ENCODE measurements at places on chromosomes 1 and 21.

- DNase-seq = no peak
Observed at GRCh38 chr21:46422636-46423241, 36.0 kb upstream of the DIP2A start.

- no peak for DNase-seq
Observed at GRCh38 chr1:22951796-22952195, 20.9 kb downstream of the LACTBL1 start.

- no peak for DNase-seq
Observed at GRCh38 chr1:64042331-64043100, 160.9 kb upstream of the UBE2U start.

GRCh38 chr1:116243333-116244054, 129.6 kb upstream of the ATP1A1 start:
- no peak for DNase-seq

DNA sequence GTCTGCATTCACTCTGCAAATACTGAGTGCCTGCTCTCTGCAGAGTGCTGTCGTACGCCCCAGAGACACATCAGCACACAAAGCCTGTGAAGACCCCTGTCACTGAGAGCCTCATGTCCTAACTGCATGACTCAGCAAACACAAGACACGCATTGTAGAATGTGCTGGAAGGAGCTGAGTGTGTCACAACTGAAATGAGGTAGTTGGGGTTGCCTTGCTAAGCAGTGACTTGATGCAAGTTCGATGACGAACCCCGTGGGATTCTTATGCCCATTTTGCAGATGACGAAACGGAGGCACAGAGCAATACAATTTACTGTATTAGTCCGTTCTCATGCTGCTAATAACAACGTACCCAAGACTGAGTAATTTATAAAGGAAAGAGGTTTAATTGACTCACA, 65.1 kb downstream of the RIPK4 start:
- DNase-seq = no peak

DNA sequence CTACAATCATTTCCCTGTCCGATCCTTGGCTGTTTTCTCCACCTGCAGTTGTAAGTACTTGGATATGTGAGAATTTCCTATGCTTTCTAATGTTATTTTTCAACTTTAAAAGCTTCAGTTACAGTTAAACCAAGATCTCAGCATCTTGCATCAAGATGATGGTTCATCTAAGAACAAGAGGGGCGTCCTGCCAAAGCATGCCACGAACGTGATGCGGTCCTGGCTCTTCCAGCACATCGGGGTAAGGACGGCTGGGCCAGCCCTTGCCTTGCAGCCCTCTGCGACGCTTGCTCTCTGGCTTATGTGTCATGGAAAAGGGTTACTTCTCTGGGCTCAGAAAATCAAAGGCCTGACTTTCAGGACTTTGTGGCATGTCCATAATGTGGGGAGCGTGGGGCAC, 46.8 kb downstream of the PKNOX1 start:
- DNase-seq = no peak

GRCh38 chr21:45943630-45944540, 37.7 kb upstream of the COL6A1 start:
- DNase-seq = no peak

GRCh38 chr1:70043804-70044203, 161.6 kb downstream of the LRRC40 start:
- no peak for DNase-seq

GRCh38 chr1:92184632-92185031, 33.1 kb upstream of the C1orf146 start:
- no peak for DNase-seq

DNA sequence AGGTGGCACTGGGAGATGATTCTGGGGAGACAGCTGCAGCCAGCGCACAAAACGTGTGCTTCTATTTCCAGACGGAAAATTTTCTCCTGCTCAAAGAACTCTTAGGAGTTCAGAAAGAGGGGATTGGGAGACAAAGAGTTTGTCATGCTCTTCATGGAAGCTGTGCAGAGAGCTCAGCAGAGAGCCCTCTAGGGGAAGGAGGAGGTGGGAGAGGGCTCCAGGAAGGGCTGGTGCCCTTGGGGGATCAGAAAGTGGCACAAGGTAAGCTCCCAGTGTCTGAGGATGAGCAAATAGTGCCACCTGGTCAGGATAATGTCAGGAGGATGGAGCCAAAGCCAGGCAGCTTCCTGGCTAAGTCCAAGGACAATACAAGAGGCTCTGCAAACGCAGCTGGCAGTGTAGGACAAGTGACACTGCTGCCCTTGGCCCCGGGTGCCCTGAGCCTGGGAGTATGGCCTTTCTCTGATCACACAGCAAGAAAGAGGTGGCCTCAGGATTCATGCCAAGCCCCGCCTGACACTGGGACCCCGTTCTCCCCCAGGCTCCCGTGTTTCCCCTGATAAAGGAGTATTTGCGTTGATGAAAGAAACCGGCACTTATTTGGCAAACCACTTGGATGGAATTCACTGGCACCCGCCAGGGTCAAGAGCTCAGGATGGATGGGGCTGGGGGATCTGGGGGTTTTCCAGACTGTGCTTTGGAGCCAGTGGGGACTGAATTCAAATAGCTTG, 254.0 kb downstream of the PTPRU start:
- no peak for DNase-seq

DNA sequence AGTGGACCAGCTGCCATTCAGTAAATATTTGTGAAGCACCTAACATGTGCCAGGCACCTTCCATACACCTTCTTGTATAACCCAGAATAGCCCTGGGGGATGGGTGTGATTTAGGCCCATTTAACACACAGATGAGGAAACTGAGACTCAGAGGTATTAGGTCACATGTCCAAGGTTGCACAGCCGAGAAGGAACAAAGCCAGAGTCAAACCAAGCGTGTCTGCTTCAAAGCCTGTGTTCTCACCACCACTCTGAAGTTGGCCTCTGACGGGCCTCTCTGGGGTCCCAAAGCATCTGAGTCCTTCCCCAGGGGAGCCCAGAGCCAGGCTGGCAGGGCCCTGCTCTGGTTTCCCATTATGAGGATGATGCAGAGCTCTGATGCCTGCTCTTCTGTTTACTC, 65.1 kb downstream of the LACTBL1 start:
- DNase-seq = no peak

DNA sequence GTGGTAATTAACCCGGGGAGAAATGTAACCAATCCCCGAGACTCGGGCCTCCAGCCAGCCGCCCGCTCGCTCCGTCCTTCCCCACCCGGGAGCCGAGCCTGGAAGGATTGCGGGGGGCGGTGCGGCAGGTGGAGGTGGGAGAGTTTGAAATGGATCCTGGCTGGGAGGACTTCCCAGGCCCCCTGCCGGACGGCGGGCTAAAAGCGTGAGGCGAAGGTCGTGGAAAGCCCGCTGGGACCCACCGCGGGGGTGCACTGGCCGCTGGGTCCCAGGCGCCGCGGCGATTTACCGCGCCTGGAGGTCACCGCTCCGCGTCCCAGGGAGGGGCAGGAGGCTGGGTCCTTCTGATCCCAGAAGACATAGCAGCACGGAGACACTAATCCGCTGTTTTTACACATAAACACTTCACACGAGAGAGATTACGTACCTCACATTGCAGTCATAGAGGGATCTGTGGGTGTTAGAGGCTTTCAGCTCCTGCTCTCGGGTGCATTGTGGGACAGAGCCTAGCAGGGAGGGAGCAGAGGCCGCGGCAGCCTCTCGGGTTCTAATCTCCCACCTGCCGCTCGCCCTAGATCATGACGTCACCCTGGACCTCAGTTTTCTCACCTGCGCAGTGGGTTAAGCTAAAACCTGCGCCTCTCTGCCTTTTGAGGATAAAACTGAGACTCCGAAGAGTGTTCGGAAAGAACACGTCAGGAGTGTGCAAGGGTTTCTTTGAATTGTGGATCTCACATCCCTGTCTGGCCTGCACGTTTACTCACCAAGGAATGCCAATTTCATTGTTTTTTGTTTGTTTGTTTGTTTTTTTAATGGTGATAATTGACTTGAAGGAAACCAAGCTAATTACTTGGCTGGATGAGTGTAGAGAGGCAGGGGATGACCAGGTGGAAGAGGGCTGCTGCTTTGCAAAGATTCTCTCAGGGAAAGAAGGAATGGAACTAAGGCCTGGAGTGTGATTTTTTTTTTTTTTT, 17.1 kb upstream of the TMEM9 start:
- peak; percentile 42 for DNase-seq

DNA sequence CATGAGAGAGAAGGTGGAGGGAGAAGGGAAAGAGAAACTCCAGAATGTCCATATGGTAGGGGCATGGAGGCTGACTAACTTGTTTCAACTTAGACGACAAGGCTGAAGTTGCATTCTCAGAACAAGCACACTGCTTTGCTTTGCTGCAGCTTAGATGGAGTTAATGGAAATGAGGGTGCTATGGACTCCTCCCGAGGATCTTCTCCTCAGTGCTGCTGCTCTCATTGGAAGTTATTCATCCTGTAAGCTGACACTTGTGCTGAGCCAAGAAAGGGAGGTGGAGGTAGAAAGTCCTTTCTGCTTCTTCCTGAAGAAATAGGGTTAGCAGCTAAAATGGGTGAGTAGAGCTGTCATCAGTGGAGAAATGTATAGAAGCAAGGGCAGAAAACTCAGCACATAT, 215.3 kb downstream of the SEC16B start:
- DNase-seq = no peak

GRCh38 chr1:25042331-25043227, 112.5 kb upstream of the RUNX3 start:
- DNase-seq = no peak

DNA sequence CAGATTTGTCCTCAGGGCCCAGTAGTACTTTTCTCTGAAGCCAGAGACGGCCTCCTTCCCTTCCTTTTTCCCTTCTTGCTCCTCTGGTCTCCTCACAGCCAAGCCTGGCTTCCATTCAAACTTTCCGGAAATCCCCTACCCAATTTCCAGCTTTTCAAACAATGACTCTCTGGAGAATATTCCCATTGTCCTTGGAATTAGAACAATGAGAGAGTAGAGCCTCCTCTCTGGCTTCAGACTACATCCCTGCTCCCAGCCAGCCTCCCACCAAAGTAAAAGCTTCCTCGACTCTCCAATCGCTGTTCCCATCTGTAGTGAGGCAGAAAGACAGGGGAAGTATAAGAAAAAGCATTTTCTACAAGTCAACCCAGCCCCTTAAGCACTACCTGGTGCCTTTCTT, 77.7 kb upstream of the SOX13 start:
- DNase-seq = no peak

- DNase-seq = no peak
Observed at GRCh38 chr1:214640431-214641213, 37.6 kb downstream of the CENPF start.

DNA sequence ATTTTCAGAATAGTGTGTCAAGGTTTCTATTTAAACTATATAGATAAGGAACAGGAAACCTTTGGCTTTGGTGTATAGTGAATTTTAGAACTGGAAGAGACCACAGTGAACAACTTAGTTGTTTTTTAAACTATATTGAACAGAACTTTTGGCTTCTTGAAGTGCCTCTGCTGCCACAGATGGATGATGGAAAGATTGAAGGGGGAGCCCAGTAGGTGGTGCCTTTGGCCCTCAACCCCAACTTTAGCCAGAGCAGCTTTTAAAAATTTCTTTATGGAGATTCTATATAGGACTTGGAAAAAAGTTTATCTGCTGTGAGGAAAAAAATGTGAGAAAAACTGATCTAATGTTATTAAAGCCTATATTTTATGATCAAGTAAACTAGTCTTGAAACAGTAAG, 50.2 kb downstream of the SWT1 start:
- no peak for DNase-seq

GRCh38 chr1:204577794-204578478, 61.7 kb downstream of the MDM4 start:
- DNase-seq = no peak

- DNase-seq = no peak
Observed at GRCh38 chr1:88736633-88737248, 52.7 kb downstream of the PKN2 start.

GRCh38 chr1:93597709-93598108, 83.9 kb downstream of the BCAR3 start:
- DNase-seq = no peak

- no peak for DNase-seq
Observed at GRCh38 chr1:102732927-102733326, 375.4 kb downstream of the COL11A1 start.

DNA sequence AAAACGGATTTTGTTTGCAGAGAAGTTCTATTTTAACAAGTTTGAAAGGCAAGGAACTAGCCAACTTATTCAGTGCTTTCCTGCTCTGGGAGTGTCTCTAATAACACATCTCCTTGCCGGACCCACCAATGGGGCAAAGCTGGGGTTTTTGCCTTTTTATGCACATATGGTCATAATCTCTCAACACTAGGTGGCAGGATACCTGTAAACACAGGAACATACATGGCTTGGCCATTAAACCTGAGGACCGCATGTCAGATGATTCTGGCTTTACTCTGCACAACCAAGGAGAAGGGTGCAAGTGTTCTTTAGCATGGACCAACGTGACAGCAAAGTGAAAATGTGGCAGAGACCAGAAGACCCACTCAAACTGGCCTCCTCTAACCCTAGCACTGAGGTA, 4.9 kb downstream of the TMEM9 start:
- DNase-seq = no peak

DNA sequence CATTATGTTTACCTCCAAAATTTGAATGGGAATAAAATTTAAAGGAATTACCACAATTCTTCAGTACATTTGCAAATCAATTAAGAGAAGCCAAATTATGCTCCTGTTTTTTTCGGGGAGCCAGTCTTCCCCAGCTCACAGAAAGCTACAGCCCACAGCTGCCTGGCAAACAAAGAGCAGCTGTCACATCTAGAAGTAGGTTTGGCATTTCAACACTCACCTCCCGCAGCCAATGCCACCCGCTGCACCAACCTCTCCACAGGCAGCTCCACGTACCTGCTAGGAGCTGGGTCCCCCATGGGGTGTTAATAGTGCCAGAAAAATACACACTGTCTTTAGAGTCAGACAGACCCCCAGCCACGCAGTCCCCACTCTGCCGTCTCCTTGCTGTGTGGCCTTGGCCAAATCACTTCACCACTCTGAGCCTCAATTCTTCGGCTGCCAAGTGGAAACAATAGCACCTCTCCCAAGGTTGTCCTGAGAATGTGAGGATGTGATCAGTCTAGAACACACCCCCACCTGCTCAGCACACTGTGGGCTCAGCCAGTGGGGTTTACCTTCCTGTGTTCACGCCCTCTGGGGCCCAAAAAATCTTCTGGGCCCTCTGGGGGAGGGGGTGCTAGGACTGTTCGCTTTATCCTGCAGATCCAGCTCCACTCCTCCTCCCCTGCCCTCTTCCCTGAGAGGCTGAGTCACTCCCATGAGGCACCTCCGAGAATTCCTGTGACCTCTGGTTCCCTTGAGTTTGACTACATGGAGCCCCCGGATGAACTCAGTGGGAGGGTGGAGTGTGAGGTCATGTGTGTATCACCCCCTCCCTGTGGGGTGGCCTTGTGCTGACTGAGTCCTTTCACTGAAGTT, 204.3 kb upstream of the GRIK3 start:
- no peak for DNase-seq

GRCh38 chr1:206604861-206605260, 7.4 kb downstream of the EIF2D start:
- no peak for DNase-seq

DNA sequence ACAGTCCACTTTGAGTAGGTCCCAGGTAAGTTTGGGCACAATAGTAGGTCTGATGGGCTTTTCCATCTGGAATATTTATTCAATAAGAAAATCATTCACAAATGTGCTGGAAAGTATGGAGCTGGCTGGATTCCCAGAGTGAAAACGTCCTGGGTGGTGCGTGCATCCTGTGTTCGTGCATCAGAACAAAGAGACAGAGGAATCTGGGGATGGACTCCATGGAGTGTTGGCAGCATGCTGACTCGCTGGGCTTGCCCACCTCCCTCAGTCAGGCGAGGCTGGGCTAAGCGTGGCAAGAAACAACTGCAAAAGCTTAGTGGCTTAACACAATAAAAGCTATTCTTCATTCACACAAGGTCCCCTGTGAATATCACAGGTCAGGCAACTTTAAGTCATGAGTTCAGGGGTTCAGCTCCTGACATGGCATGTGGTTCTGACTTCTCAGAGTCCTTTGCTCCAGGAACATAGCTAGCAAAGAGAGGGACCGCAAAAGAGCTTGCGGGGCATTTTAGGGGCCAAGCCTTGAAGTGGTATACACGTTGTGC, 151.6 kb upstream of the ZNF644 start:
- DNase-seq = no peak
